ENCODE measurements at places on chromosomes 5 and 9. TPM values are rescaled to one million over a fixed set of nuclear protein-coding genes. Genes with fewer than 3 reads are reported as not detected.

DNA sequence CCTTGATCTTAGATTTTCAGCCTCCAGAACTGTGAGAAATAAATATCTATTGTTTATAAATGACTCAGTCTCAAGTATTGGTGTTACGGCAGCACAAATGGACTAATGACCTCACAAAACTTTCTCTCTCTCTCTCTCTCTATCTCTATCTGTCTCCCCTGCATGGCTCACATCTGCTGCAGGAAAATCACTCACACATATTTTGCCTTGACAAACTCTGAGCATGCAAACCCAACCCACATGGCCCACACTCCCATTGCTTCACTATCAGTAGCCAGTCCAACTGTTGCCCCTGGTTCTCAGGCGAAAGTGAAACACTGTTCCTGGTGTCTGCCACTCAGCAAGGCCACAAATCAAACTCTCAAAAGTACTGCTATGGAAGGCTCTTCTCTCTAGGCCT, 66.4 kb upstream of the PIK3R1 start:
- no peak for DNase-seq

- DNase-seq: no peak
These were observed 26.0 kb downstream of the ACTBL2 start for GRCh38 chr5:57456531-57457135.

GRCh38 chr9:79623799-79624721, 52.3 kb downstream of the TLE4 start:
- DNase-seq: peak; percentile 28

- DNase-seq: no peak
These were observed 30.0 kb downstream of the PLPP7 start for GRCh38 chr9:131319486-131319885.

DNA sequence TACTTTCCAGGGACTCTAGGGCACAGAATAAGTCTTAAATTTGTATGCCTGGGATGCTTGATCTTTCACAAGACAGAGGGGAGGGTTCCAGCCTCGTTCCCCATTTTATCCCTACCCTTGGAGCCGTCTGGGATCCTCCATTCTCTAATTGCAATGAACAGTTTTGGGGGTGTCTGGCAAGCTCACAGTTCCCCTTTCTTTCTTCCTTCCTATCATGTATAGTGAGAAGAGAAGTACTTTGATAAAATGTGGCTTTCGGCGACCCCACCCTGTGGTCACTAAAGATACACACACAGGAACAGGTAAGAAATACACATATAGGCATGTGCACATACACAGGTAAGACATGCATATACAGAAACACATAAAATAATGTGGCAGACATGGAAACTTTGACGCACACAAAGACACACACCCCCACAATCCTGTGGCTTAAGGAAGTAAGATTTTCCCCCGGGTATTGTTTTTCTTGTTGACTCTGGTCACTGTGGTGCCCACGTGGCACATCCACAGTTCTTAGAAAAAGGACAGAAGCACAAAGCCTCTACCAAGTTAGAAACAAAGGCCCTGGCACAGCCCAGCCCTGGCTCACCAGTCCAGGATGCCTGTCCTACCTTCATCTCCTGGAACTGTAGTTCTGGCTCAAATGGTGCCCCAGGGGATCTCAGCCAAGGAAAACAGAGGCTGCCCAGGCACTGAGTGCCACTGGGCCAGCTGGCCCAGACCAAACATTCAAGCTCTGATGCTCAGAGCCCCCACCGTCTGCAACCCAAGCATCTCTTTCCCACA, 6.3 kb upstream of the SMU1 start:
- DNase-seq: no peak

DNA sequence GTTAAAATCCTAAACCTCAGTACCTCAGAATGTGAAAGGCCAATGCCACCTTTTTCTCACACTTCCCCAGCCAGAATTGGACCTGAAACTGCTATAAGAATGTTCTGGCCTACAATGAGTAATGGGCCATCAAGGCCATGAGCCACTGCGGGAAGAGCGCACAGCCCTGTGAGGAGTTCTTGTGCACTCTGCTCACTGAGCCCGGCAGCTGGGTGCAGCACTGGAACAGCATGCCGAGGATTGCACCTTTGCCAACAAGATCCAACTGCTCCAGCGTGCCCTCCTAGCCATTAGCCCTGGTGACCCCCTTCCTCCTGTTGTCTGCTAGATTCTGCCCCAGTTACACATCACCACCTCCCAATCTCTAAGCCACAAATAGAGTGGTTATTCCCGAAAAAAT, 758.1 kb downstream of the PRELID2 start:
- no peak for DNase-seq

DNA sequence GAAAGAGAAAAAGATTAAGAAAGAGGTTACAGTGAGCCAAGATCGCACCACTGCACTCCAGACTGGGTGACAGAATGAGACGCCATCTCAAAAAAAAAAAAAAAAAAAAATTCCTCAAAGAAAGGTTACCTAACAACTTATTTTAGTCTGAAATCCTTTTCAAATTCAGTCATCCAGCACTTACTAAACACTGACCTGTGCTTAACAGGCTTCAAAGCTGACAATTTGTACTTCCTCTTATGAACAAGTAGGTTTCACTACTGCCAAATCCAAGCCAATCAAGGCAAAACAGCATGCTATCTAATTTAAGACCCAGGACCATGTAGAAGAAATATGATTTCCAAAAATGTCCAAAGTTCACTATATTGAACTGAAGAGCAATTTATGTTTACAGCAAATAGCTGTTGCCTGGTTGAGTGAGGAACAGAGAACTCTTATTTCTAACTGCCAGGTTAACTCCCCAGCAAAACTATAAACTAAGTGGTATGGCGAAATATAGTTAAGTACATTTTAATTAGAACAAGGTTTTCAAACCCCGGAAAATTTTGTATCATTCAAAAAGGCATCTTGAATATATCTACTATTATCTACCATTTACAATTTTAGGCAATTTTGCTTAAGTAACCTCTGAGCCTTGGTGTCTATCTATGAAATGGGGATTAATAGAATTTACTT, 13.4 kb downstream of the PWWP2A start:
- DNase-seq: peak; percentile 11

DNA sequence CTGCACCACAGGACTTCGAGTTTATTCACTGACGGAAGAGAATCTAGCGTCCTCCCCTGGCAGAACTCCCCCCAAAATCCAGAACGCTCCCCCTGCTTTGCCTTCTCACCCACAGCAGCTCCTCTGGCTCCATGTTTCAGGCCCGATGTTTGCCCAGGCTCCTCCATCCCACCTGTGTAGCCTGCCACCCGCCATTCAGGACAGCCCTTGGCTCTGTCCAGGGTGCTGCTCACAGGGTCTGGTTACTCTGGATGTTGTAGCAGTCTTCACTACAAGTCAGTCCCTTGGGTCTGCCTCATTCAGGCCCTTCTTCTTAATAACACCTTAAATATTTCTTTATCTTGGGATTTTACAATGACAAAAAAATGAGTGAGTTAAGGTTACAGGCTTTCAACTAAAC, 41.3 kb upstream of the SV2C start:
- peak; percentile 33 for DNase-seq

DNA sequence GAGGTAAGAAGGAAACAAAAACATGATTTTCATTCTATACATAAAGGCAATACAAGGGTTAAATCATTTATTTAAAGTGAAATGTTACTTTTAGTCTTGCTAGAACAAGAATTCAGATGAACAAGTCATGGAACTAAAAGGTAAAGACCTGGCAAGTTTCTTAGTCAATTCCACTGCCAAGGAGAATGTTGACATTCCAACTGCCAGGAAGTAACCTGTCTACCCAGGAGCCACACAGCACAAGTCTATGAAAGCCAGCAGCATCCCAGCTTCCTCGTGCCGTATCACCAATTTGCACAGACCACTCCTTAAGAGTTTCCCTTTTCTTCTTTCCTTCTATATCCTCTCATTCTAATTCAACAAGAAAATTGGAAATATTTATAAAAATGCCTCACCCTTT, 79.9 kb downstream of the SETX start:
- no peak for DNase-seq

DNA sequence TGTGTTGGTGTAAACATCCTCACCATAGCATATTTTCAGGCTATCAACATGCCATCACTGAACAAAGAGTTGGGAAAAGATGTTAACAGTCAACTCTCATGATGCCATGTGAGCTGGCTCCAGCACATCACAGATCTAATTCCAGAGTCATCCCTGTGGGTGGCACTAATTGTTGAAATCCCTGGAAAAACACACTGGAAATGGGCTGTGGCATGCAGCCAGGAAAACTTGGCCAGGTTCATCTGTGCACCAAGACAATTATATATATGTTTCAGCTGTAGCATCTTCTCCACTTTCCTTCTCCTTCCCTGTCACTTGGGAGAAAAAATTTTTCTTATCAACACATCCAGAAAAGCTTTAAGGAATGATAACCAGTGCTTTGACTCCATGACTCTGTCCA, 313.7 kb downstream of the TRIM32 start:
- DNase-seq: no peak

- DNase-seq: no peak
These were observed 664.0 kb downstream of the TLE4 start for GRCh38 chr9:80235752-80236151.

- DNase-seq: no peak
These were observed 43.3 kb upstream of the NCS1 start for GRCh38 chr9:130128733-130129431.

DNA sequence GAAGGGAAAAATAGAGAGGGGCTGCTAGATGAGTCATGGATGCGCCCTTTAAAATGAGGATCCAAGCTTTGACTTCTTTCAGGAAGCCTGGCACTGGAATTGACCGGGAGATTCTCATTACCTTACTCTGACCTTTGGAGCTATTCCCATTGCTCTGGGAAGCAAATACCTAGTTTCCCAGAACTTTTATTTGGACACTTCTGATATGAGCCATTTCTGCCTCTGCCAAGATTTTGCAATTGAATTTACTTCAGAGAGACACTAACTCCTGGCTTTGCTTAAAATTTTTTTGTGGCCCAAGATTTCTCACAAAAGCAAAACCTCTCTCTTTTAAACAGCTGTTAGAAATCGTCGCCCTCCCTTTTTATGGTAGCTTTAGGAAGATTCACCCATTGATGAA, 15.7 kb upstream of the AGXT2 start:
- no peak for DNase-seq

GRCh38 chr5:120769312-120769872, 305.3 kb downstream of the PRR16 start:
- no peak for DNase-seq

DNA sequence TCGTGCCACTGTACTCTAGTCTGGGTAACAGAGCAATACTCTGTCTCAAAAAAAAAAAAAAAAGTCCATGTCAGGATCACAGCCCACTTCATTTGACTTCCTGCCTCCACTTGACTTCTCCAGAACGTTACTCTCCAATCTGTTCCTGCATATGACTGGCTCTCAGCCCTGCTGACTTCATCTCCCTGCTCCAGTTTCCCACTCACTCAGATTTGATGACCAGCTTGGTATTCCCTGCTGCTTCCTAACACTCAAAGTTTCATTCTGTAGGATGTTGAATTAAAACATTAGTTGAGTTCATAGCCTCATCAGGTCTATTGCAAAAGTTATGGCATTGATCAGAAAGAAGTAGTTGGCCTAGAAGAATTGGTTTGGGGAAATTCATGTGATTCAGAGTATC, 52.3 kb downstream of the UGCG start:
- DNase-seq: no peak

GRCh38 chr5:126446498-126447224, 23.5 kb downstream of the GRAMD2B start:
- DNase-seq: no peak

DNA sequence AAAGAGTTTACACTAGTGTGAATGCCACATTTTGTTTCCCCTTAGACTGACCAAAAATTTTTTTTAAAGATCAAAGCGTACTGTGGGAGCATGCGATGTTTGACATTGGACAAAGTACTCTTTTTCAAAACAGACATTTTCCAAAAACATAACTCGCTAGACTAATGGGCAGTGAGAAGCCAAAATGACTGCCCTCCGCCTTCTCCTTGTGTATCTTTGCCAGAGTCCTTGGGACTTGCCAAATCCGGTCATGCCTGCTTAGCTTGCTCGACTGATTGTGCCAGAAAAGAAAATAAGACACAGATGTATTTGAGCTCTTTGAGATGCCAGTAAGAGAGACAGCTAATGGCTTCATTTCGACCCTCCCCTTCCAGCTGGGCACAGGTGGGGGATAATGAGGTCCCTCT, 157.5 kb downstream of the MAPKAP1 start:
- no peak for DNase-seq

DNA sequence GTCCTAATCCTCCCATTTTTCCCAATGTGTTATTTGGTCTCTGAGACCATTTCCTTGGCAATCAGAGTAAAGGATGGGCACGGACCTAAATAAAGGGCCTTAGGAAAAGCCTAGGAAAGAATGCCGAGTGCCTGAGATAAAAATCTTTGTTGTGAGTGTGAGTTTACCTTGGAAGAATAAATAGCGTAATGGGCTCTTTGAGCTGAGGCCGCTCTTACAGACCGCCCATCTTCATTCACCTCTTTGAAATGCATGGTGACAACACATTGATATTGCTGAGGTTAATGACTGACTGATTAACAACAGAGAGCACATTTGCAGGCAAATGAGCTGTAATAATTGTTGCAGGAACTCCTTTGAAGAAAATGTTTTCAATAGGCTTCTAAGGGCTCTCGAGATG, 1967.1 kb upstream of the WWC1 start:
- peak; percentile 23 for DNase-seq

- peak; percentile 56 for DNase-seq
These were observed 4.6 kb upstream of the DNAJC18 start for GRCh38 chr5:139443831-139444453.

The PDE6A gene
- not detected for polyA plus RNA-seq

The PCDHGB7 gene
- polyA plus RNA-seq: 1.0 TPM

The GPR151 gene
- not detected for polyA plus RNA-seq

The HTR4 gene
- polyA plus RNA-seq: not detected

The LCN15 gene
- not detected for polyA plus RNA-seq

The GFRA3 gene
- 1.0 TPM for polyA plus RNA-seq

The RPP25L gene
- 73.8 TPM for polyA plus RNA-seq

The ELAVL2 gene
- 0.19 TPM for polyA plus RNA-seq

All from kidney (tissue), 22 donors.